Midbrain (tissue), 1 donor: ENCODE measurements at places on chromosomes 7 and 10.

DNA sequence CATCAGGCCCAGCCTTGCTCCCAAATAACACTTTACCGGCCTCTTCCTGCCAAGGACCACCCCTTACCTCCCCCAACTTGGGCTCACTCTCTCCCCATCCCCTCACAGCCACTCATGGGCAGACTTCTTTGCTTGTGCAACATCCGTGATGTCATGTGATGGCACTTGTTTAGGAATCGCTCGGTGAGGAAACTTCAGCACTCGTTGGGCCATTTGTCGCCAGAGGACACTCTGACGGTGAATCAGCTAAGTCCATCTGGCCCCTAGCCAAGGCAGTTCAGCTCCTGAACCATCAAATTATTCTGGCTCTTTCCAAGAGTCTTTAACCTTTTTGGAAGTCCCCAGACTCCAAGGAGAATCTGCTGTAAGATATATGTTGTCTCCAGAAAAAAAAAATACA lies 19.2 kb downstream of the BTBD16 start:
- DNase-seq = no peak

DNA sequence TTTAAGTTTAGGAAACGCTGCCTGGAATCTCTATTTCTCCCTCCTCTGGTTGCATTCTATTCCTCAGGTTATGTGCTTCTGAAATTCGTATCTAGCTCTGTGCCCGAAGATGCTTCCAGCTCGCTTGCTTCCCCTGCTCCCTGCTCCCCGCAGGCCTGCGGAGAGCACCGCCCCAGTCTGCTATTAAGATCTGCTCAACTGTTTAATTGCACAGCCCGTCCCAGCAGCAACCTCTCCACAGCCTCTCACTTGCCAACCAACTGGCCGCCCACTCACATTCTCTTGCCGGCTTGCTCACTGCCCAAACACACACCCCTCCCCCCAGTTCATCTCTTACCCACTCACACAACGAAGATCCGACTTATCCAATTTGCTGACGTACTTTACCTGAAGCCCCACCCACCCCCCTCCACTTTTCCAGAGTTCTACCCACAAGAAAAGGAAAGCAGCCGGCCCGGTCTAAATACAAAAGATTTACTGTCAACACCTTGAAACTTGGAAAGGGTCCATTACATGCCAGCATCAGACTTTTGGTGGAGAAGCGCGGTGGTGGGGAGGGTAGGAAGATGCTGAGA lies 167.3 kb upstream of the KLF14 start:
- peak; percentile 38 for DNase-seq

DNA sequence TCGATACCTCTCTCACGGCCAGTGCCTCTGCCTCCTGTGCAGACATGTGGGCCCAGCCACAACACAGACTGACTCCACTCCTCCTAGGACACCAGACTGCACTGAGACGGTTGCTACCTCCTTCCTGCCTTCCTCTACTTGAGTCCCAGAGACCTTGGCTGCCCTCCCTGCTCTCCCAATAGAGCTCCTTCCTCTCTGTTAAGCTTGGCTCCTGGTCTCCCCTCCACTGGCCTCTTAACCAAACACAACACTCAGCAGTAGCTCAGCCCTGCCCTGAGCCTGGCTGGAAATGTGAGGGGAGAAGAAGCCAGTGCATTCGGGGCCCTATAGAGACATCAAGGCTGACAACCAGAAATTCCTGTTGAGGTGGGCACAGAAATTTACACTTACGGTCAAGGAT lies 102.0 kb downstream of the HTR5A start:
- DNase-seq = no peak

- DNase-seq = no peak
Measured at GRCh38 chr7:118311121-118311836, 86.8 kb downstream of the ANKRD7 start.

DNA sequence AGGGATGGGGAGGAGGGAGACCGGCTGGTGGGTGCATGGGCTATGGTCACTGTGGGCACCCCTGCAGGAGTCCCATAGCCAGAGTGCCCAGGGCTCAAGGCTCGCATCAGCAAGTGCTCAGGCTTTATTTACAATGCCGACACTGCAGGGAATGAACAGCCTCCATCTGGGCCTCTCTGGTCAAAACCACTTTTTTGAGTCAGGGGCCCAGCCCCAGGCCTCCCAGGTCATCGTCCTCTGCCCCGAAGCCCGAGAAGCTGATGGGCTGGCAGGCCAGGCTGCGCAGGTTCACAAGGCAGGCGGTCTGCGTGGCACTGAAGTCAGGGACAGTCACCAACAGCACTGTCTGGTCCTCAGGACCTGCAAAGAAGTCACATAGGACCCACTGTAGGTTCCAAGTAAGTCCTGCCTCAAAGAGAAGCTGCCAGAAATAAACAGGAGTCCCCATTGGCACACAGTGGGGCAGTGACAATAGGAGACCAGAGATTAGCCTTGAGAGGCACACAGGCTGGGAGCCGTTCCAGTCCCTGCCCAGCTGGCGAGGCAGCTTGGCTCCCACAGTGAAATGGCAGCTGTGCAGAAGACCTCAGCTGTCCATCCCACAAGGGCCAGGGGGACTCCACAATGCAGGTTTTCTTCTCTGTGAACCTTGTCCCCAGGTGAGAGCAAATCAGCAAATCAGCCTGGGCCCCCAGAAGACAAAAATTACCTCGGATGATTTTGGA lies 8.6 kb downstream of the POLD2 start:
- peak; percentile 83 for DNase-seq

- no peak for DNase-seq
Measured at GRCh38 chr7:26550492-26550891, 258.8 kb downstream of the SNX10 start.

GRCh38 chr7:69844264-69844868 lies 246.1 kb downstream of the AUTS2 start:
- DNase-seq = no peak

DNA sequence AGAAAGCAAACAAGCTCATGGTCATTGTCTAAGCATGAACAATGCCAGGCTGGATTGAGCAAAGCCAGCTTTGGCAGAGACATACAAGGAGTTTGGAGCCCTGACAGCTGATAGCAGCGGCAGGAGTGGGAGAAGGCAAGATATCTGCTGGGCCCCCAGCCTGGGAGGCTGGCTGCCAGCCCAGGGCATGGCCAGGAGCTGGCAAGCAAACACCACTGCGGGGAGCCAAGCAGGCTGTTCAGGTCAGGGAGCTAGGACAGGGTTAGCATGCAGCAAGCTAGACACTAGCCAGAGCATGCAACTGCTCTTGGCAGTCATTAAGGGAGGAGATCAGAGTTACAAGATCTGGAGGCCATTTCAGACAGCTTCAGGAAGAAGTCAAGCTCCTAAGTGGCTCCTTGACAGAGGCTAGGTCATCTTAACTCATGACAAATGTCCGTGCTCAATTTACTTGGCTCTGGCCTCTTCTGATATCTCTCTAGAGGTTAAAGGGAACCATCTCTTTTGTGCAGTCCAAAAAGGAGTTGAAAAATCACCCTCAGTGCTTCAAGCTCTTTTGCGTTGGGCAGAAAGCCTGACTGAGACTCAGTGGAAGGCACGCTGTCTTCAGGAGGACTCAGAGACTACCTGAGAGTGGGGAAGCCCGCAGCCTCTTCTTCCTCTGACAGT lies 436.8 kb upstream of the C7orf33 start:
- DNase-seq = no peak

DNA sequence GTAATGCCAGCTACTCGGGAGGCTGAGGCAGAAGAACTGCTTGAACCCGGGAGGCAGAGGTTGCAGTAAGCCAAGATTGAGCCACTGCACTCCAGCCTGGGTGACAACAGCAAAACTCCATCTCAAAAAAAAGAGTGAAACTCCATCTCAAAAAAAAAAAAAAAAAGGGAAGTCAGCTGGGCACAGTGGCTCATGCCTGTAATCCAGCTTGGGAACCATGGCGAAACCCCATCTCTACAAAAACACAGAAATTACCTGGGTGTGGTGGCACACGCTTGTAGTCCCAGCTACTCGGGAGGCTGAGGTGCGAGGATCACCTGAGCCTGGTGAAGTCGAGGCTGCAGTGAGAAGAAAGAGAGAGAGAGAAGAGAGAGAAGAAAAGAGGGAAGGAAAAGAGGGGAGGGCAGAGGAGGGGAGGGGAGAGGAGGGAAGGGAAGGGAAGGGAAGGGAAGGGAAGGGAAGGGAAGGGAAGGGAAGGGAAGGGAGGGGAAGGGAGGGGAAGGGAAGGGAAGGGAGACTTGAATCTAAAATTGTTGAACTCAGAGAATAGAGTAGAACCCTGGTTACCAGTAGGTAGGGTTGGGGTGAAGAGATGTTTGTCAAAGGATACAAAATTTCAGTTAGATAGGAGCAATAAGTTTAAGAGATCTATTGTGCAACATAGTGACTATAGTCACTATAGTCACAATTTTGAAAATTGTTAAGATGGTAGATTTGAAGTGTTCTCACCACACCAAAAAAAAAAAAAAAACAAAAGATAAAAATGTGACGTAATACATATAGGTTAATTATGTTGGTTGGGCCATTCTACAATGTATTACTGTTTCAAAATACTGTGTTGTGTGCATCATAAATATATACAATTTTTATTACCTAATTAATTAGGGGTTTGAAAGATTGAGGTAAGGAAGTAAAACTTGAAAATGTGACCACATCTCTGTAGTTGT lies 2.5 kb downstream of the SLC16A9 start:
- no peak for DNase-seq

GRCh38 chr7:158740013-158740656 lies 35.5 kb upstream of the NCAPG2 start:
- DNase-seq = no peak
